CD4-positive, alpha-beta T cell treated with Interleukin-15 for 4 hours (primary cell): ENCODE measurements at places on chromosomes 6 and 20.

DNA sequence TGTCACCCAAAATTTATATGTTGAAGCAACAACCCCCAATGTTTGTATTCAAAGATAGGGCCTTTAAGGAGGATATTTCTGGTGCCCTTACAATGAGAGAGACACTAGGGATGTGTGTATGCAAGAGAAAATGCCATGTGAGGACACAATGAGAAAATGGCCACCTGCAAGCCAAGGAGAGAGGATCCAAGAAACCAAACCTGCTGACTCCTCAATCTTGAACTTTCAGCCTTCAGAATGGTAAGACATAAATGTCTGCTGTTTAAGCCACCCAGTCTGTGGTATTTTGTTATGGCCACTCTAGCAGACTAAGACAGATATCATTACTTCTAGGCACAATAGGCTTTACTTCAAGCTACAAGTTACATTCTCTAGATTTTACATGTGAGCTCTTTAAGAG is 1145.1 kb upstream of the MAP3K7 start:
- DNase-seq, result no peak

GRCh38 chr6:133568970-133569889 is 319.7 kb upstream of the TCF21 start:
- peak; percentile 4 for DNase-seq

DNA sequence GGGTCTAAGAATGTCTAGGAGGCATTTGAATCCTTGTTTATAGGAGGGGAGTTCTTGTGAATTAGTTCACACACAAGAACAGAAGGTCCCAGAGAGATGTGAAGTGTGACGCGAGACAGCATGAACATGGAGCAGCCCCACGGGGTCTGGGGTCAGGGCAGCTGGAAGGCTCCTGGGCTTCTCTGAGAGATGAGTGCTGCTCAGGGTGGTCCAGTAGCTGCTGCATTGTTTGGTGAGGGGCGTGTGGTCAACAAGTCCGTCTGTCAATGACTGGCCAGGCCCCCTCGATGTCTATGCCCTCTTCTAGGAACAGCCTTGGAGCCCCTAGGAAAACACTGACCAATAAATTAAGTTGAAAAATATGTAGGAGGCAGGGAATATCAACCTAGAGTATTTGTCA is 40.2 kb upstream of the GABRR1 start:
- DNase-seq, result no peak

GRCh38 chr20:21016751-21017150 is 89.4 kb downstream of the LINC00237 start:
- no peak for DNase-seq

DNA sequence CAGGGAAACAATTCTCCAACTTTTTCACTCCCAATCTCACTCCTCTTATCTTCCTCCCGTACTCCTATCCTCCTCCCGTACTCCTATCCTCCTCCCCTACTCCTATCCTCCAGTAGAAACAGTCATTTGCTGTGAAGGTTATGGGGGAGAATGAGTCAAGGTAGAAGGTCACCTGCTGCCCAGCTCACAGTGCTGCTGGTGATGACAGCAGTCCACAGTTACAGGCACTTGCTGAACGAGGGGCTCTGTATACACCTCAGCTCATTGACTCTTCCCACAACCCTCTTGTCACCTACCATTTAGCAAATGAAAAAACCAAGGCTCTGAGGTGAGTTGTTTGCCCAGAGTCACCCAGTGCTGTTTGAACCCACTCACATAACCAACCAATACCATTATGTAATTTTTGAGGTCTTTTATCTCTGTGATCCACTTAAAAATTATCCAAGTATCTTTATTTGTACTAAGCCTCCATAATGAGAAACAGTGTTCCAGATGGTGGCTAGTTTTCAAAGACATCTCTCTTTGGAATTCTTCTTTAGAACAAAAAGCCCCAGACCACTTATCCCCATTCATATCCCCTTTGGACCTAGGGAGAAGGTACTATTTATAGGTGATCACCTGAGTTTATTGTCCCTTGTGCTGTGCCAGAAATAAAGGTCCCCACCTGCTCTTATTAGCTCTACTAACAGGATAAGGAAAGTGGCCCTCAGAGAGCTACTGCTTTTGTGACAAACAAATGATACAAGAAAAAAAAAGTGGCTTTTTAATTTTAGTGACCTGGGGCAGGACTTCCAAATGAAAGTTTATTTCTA is 53.2 kb downstream of the PTPN1 start:
- DNase-seq, result no peak

DNA sequence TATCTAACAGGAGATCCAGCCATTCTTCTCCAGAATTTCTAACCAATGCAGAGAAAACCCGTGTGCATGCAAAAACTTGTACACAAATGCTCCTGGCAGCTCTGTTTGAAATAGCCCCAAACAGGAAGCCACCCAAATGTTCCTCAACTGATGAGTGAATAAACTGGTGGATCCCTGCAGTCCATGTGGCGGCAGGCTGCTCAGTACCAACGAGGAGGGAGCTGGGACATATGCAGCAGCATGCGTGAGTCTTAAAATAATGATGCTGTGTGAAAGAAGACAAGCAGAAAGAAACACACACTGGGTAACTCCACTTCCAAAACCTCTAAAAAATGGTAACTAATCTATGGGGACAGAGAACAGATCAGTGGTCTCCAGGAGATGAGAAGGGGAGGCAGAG is 542.1 kb upstream of the AGPAT4 start:
- DNase-seq, result no peak

- DNase-seq, result no peak
Measured at GRCh38 chr20:23266530-23267398, 83.8 kb upstream of the NXT1 start.

DNA sequence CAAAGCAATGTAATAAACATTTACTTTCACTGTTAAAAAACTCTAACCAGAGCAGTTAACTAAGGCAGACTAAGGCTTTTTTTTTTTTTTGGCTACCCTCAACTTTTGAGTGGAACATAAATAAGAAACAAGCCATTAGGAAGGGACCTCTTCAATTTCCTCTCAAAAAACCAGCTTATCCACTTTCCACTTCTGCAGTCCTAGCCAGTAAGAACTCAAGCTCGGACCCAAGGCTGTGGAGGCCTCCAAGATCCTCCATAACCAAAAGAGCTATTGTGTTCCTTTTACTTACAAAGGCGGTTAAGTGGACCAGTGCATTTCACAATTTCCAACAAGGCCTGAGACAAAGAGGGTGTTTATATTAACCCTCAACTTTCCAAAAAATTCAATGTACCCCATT is 5.3 kb downstream of the KCNK5 start:
- DNase-seq, result no peak

DNA sequence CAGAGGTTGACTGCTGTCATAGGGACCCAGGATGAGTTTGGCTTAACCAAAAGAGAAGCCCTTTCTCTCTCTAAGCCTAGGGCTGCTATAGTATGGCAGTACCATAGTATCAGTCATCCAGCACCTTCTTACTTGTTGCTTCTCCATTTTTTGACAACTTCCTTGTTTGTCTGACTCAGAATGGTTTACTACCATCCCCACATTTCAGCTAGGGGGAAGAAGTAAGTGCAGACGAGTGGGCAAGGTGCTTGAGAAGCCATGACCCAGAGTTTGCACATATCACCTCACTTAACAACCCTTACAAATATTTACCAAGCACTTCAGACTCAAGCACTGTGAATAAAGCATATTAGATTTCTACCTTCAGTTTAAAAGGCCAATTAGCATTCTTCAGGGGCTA is 289.9 kb upstream of the TSHZ2 start:
- DNase-seq, result no peak

- no peak for DNase-seq
Measured at GRCh38 chr20:33846291-33846935, 35.3 kb downstream of the CHMP4B start.

DNA sequence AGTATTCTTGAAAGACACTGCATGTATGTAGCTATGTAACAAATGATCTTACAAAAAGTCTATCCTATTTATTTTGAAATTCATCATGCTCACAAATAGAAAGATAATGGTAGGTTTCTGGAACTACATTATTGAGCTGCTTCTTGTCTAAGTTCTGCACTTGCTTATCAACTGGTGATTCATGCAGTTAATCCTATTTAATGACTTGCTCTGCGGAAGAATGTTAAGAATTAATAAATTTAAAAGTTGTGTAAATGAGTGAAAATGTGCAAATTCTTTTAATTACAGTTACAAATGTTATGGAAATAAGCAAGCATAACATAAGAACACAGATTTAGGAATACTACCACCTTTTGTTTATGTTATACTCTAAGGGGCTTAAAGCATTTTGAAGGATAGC is 67.1 kb upstream of the MCM9 start:
- DNase-seq, result no peak

DNA sequence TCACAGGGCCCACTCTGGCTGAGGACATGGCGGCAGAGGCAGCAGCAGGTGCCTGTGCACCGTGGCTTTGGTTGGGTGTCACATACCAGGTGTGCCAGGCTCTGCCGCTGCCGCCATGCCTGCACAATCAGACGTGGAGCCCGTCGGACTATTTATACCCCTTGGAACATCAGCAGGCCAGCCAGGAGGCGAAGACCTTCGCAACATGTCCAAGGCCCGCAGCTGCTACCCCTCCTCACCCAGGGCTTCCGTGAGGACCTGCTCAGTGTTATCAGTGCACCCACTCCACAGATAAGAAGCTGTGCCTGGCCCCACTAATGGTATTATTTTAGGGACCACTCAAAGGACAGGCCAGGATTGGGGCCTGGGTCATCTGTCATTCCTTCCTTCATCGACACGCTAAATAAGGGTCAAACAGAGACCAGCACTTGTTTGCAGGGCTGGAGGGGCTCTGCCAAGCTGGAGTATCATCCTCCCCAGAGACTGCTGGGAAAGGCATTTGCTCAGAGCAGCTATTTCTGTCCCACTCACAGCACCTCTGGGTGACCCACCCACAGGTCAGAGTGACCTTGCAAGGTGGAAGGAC is 109.2 kb downstream of the BMP7 start:
- DNase-seq, result no peak

- DNase-seq, result no peak
Measured at GRCh38 chr20:35421322-35421721, 9.5 kb upstream of the UQCC1 start.

DNA sequence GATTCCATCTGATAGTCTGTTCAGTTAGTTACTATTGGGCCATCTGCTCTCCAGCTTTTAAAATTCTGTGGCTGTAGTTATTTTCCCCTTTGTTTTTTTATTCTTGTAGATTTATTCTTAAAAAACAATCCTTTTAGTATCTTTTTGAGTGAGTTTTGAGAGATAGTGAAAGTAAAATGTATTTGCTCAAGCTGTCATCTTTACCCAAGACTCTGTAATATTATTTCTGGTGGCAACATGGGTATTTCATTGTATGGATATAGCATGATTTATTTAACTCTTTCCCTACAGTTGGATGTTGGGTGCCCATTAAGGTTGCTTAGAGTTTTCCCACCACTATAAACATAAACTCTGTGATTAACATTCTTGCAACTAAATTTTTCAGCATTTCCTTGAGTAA is 24.6 kb downstream of the STK4 start:
- no peak for DNase-seq

DNA sequence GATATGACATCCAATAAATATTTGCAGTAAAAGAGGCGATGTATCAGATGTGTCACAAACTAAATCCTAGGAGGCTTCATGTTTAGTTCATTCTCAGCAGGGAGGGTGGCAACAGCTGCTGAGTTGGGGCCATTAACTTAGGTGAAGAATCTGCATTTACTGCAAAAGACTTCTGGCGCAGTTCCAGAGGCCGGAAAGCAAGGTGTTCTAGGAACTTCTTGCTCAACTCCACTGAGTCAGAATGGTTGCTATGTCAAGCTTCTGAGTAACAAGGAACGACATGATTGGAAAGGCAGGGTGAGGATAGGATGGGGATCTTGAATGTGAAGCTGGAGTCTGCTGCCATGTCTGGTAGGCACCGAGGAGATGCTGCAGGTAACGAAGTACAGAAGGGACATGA is 11.7 kb downstream of the ADNP start:
- peak; percentile 24 for DNase-seq

GRCh38 chr6:15776458-15776980 is 113.7 kb upstream of the DTNBP1 start:
- DNase-seq, result no peak

- no peak for DNase-seq
Measured at GRCh38 chr20:5080384-5080877, 39.3 kb downstream of the PCNA start.

GRCh38 chr6:149095842-149096241 is 221.7 kb upstream of the TAB2 start:
- DNase-seq, result no peak

- no peak for DNase-seq
Measured at GRCh38 chr6:53287336-53288225, 61.2 kb downstream of the ELOVL5 start.

- no peak for DNase-seq
Measured at GRCh38 chr20:16810216-16810615, 62.1 kb downstream of the OTOR start.

DNA sequence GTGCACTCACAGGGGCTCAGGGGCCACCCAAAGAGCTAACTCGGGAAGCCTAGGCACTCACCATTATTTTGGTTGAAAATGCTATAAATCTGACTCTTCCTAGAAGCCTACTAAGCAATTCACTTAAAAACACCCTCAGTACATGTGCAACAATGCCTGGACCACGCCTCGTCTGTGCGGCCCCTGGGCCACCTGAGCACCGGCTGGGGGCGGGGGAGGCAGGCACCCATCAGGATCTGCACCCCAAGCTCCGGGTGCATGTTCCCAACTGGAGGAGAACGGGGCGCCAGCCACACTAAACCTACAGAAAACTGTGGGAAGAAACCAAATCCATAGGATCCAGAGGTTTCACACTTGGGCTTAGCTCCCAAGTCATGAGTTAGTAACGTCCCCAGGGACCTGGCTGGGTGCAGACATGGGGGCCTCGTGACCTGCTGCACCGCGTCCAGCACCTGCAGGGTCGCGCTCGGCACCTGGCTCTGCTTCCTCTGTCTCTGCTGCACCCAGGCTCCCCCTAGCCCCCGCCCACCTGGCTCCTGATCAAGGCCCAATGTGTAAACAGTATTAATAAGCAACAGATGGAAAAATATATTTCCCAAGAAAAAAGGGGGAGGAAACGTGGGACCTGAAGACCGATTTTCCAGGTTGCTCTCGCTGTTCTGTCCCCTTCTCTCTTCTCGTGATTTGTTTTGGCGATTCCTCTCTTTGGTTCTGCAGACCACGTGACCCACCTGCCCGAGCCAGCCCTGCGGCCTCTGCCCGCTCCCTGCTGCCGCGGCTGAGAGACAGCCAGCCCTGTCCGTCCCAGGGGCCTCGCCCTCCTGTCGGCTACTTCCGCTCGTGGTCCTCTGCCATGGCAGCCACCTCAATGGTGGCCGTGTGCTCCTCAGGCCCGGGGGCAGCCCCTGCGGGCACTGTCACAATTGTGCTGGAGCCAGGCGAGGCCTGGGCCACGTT is 15.5 kb upstream of the HELZ2 start:
- no peak for DNase-seq

- no peak for DNase-seq
Measured at GRCh38 chr6:32332433-32332832, 39.3 kb downstream of the TSBP1 start.

GRCh38 chr20:24662752-24663365 is 193.4 kb downstream of the SYNDIG1 start:
- DNase-seq, result no peak

GRCh38 chr6:52595796-52596130 is 18.9 kb upstream of the TRAM2 start:
- DNase-seq, result no peak

- no peak for DNase-seq
Measured at GRCh38 chr20:32163951-32164350, 43.6 kb downstream of the PLAGL2 start.

- DNase-seq, result no peak
Measured at GRCh38 chr20:31972471-31973021, 4.6 kb downstream of the XKR7 start.
